ENCODE measurements at places on chromosomes 2 and 18.
A peak's percentile ranks its signal among the peaks of the same experiment; 100 is the strongest.

DNA sequence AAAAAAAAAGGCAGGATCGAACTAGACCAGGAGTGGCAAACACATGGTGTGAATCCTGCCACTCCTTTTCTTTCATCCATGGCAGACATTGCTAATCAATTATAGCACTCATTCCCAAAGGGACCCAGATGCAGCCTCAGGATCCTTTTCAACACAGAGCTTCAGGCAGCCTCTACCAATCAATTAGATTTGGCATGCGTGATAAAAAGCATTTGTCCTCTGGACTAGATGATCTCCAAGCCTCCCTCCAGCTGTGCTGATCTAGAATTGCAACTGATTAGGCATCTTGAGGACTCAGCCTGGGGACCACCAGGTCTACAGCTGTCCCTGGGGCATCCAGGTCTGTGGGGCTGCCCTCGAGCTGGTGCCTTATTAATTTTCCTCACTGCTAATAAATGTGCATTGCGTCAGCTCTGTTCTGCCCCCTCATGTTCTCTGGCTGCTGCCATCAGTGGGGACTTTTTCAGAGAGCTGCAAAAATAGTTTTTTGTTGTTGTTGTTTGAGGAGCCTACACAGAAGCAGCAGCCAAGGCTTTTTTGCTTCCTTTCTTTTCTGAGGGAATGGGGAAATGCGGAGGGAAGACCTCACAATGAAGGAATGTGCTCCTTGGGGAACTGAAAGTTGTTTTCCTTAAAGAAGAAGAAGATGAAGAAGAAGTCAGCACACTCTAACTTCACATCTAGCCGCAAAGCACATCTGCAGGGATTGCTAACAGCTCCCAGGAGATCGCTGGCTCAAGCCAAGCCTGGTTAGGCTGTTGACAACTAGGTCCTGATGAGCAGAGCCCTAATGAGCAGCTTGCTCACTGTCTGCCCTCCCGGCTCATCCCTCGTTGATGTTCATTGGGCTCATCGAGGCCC, 8.8 kb upstream of the ATOH8 start:
- no peak for DNase-seq

DNA sequence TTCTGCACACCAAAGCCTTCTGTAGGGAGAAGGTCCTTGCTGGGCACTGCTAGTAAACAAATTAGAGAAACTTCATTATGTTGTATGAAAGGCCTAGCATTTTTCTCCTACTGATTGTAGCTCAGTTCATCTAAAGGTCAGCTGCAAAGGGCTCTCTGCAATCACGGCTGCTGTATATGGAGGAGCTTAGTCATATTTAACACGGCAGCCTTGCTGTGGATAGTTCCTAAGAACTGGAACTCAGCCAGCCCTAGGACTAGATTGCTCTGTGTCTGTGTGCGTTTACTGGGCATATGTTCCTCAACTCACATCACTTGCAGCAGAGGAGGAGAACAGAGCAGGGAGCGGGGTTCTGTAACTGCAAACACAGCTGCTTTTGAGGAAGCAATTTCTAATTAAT, 1103.9 kb upstream of the KLHL29 start:
- DNase-seq, result no peak

GRCh38 chr2:151085181-151085611, 176.5 kb downstream of the RBM43 start:
- no peak for DNase-seq

DNA sequence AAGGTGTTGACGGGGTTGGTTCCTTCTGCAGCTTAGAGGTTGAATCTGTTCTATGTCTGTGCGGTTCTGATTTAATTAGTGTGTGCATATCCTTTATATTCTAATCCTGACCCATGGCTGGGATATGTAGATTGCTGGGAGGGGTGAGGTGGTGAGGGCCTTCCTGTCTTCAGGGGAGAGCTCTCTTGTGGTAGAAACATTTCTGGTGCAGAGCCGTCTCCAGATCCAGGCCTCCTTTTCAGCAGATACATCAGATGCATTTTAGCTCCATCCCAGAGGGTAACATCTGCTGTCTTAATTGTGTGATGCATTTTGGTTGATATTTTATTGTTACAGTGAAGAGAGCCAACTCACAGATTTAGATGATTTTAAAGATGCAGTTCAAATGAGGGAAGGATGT, 227.8 kb downstream of the AGAP1 start:
- DNase-seq, result no peak

GRCh38 chr2:82023710-82024109, 1719.2 kb upstream of the LRRTM1 start:
- no peak for DNase-seq

DNA sequence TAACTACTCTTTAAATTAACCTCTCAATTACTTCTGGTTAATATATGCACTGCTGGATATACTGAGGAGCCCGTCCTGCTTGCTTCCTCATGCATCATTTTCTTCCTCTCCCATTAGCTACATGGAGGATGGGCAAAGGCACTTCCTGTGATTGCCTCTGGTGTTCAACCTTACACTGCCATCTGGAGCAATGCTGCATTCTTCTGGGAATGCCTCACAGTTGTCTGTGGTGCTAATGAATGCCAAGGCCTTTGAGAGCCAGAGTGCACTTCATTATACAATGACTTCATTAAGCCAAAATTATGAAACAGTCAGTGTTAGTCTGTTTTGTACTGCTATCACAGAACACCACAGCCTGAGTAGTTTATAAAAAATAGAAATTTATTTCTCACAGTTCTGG, 134.8 kb upstream of the DOCK10 start:
- DNase-seq, result no peak

DNA sequence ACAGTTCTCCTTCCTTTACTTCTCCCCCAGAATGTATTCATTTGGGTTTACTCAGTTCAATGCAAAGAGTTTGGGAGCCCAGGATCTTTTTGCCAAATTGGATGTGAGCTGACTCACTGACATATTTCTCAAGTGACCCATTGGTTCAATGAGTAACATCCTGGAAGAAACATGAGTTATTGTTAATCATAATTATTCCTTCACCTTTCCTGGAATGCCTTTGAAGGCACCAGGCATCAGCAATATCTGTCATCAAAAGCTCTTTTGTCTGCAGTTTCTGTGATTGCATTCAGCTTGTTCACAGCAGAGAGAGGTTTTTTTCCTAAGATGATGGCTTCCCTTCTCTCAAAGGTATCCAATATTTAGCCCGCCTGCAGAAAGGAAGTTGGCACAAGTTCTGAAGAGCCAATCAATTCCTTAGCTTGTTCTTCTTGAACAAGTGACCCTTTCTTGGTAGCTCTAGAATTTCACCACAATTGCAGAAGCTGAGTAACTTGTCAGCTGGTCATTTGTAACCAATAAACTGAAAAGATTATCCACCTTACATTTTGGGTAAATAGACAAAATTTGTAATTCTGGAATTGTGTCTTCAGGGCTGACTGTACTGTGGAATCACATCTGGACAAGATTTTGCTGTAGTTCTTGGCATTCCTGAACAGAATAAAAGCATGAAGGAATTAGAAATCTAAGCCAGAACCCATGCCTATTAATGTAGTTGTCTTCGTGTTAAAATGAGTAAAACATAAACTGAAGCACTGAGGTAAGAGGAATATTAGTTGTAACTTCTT, 72.2 kb upstream of the TMEM17 start:
- DNase-seq, result no peak

GRCh38 chr2:41084321-41084720, 632.4 kb upstream of the SLC8A1 start:
- no peak for DNase-seq

- DNase-seq, result no peak
Measured at GRCh38 chr2:194730266-194730665, 926.8 kb upstream of the SLC39A10 start.

DNA sequence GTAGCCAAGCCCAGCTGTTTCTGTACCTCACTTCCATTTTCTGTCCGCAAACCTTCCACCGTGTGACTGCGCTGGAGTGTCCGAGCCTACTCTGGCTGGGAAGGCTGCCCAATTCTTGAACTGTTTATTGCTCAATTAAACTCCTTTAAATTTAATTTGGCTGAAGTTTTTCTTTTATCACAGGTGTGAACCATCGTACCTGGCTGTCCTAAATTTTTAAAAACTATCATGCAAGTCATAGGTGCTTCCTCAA, 6.2 kb upstream of the RNU2-63P start:
- no peak for DNase-seq

- no peak for DNase-seq
Measured at GRCh38 chr2:237431837-237432236, 17.9 kb upstream of the COL6A3 start.

DNA sequence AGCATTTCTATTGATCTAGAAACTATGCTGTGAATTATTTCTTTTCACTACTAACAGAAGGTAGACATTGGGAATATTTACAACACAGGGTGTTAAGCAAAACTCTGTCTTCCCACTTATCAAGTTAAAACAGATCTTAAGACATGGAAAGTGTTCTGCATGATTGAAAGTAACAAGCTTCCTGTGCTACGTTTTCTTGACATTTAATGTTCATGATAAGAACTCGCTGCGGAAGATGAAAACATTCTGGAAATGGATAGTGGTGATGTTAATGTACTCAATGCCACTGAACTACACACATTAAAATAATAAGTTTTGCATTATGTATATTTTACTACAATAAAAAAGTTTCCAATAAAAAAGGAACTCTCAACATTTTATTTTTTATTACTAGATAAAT, 74.4 kb upstream of the SCN7A start:
- no peak for DNase-seq

GRCh38 chr2:59926731-59927130, 626.7 kb downstream of the BCL11A start:
- no peak for DNase-seq

DNA sequence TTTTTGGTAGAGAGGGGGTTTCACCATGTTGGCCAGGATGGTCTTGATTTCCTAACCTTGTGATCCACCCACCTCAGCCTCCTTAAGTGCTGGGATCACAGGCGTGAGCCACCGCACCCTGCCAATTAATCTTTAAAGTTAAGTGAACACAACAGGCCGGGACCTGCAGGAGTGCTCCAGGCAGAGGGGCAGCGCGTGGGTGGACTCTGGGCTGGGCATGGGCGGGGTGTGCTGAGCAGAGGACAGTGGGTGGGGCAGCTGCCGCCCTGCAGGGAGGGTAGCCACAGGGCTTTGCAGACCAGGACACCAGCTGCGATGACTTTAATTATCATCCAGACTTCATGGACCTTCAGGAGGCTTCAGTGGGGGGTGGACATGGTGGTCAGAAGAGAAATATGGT, 8.8 kb upstream of the GPR148 start:
- no peak for DNase-seq

- DNase-seq, result peak; percentile 29
Measured at GRCh38 chr2:241641631-241642030, 4.1 kb downstream of the ATG4B start.

DNA sequence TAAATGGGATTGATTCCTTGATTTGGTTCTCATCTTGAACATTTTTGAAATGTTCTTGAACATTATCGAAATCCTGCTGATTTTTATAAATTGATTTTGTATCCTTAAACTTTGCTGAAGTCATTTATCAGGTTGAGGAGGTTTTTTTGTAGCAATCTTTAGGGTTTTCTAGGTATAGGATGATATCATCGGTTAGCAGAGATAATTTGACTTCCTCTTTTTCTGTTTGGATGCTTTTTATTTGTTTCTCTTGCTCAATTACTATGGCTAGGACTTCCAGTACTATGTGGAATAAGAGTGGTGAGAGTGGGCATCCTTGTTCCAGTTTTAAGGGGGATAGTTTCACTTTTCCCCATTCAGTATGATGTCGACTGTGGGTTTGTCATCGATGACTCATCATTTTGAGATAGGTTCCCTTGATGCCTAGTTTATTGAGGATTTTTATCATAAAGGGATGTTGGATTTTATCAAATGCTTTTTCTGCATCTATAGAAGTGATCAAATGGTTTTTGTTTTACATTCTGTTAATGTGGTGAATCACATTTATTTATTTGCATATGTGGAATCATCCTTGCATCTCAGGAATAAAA, 201.5 kb upstream of the ZSWIM2 start:
- DNase-seq, result no peak

DNA sequence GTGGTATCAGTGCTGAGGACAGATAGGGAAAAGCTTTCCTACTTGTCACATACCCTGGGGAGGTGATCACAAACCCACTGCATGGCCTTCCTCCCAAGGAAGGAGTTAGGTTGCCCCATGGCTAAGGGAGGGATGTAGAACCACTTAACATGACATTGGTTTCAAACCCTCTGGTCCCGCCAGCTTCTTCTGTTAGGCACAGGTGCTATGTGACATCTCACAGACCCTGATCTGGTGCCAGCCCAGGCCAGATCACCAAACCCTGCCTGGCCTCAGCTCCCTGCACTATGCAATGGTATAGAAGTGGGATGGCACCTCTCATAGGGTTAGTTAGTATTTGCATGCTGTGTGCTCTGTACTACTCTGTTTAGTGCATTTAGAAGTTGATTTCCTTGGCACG, 58.0 kb downstream of the TCF7L1 start:
- no peak for DNase-seq

- no peak for DNase-seq
Measured at GRCh38 chr18:64401268-64402060, 252.6 kb upstream of the LINC00305 start.

- DNase-seq, result no peak
Measured at GRCh38 chr2:28352610-28353195, 40.0 kb upstream of the FOSL2 start.

DNA sequence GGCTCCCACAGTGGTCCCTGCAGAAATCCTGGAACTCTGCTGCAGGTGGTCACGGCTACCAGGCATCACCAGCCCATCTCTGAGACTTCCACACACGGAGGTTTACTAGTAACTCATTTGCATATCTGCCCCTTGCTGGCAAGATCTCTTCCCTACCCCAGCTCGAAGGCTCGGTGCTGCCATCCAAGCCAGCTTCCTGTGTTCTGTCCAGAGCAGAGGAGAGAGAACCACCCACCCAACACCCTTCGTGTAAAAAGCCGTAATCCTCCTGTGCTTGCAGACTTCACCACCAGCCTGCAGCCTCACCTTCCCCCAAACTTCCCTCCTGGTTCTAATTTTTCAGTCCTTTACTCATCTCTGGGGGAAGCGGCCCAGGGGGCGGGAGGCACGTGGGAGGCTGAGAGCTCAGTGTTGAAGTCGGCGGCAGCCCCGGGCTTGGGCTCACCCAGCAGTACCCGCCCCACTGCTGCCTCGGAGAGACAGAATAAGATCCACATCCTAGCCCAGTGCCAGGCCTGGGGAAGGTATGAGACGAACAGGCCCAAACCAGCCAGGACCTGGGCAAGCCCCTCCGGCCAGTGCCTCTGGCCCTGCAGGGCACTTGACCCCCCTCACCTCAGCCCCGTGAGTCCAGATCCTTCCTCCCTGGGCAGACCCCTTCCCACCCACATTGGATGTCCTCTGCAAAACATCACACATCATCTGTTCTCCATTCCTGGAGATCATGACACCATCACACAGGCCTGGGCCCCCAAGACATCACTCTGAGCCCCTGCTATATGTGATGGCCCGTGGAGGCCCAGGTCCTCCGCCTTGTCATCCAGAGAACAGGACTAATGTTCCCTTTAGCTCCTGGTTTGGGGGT, 145.8 kb upstream of the ID2 start:
- DNase-seq, result no peak

GRCh38 chr2:221914334-221914880, 342.3 kb upstream of the EPHA4 start:
- DNase-seq, result no peak

DNA sequence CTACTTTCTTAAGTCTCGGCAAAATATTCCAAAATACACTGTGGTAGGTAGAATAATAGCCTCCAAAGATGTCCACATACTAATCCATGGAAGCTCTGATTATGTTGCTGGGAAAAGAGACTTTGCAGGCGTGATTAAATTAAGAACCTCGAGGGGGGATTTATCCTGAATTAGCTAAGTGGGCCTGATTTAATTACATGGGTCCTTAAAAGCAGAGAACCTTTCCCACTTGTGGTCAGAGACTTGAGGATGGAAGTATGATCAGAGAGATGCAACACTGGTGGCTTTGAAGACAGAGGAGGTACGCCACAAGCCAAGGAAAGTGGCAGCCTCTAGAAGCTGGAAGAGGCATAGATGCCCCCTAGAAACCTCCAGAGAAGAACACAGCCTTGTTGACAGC, 2.8 kb downstream of the DYM start:
- no peak for DNase-seq
